ENCODE measurements at places on chromosomes 3 and 15.

GRCh38 chr3:155651489-155652218 lies 93.2 kb downstream of the PLCH1 start:
- H3K27ac ChIP-seq, result no peak overlapping the region
- no peaks in the 10 kb centered on the region for H3K27me3 ChIP-seq
- H3K4me3 ChIP-seq, result no peak overlapping the region
- DNase-seq, result no peak

GRCh38 chr3:108178676-108179075 lies 43.5 kb downstream of the IFT57 start:
- H3K36me3 ChIP-seq, result peaks cover 6% of the 10 kb centered on the region
- no peaks in the 10 kb centered on the region for H3K27me3 ChIP-seq
- H3K4me1 ChIP-seq, result peaks cover 5% of the 10 kb centered on the region
- no peak for DNase-seq
- no peak overlapping the region for H3K4me3 ChIP-seq

- no peak for DNase-seq
- H3K4me3 ChIP-seq, result no peak overlapping the region
- no peak overlapping the region for H3K27ac ChIP-seq
Measured at GRCh38 chr3:99700631-99701268, 62.4 kb downstream of the COL8A1 start.

DNA sequence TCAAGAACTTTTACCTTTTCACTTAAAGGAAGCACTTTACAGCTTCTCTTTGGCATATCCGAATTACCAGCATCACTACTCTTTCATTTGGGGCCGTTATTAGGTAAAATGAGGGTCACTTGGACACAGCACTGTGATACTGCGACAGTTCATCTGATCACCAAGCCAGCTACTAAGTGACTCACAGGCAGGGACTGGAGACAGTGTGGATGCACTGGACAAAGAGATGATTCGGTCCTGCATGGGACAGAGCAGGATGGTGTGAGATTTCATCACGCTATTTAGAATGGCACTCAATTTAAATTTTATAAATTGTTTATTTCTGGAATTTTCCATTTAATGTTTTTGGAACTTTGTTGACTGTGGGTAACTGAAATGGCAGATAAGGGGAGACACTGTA lies 166.9 kb upstream of the IL12A start:
- no peaks in the 10 kb centered on the region for H3K4me1 ChIP-seq
- no peak overlapping the region for H3K4me3 ChIP-seq
- no peaks in the 10 kb centered on the region for H3K36me3 ChIP-seq
- H3K27ac ChIP-seq, result no peak overlapping the region
- peaks cover 6% of the 10 kb centered on the region for H3K27me3 ChIP-seq

GRCh38 chr15:64287953-64288352 lies 68.0 kb downstream of the CSNK1G1 start:
- no peak overlapping the region for H3K4me3 ChIP-seq
- no peak overlapping the region for H3K27ac ChIP-seq

- no peak overlapping the region for H3K4me3 ChIP-seq
- H3K36me3 ChIP-seq, result peaks cover 3% of the 10 kb centered on the region
- H3K27ac ChIP-seq, result peak overlapping the region; percentile 34
- H3K27me3 ChIP-seq, result no peaks in the 10 kb centered on the region
- DNase-seq, result no peak
Measured at GRCh38 chr15:85430406-85431204, 50.2 kb downstream of the AKAP13 start.

DNA sequence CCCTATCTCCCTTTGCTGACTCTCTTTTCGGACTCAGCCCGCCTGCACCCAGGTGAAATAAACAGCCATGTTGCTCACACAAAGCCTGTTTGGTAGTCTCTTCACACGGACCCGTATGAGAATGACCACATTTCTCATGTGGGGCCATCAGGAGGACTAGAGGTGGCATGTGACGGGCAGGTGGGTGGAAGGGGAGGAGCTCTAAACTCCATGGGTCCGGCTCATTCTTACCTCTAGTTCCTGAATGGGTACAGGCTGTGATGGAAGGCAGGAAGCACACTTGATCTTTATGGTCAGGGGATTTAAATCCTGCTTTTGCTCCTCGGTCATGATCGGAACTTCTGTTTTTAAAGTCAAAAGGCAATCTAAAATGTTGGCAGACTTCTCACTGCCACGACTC lies 28.6 kb downstream of the CFAP92 start:
- H3K4me3 ChIP-seq, result no peak overlapping the region
- peaks cover 7% of the 10 kb centered on the region for H3K27me3 ChIP-seq
- H3K36me3 ChIP-seq, result no peaks in the 10 kb centered on the region

DNA sequence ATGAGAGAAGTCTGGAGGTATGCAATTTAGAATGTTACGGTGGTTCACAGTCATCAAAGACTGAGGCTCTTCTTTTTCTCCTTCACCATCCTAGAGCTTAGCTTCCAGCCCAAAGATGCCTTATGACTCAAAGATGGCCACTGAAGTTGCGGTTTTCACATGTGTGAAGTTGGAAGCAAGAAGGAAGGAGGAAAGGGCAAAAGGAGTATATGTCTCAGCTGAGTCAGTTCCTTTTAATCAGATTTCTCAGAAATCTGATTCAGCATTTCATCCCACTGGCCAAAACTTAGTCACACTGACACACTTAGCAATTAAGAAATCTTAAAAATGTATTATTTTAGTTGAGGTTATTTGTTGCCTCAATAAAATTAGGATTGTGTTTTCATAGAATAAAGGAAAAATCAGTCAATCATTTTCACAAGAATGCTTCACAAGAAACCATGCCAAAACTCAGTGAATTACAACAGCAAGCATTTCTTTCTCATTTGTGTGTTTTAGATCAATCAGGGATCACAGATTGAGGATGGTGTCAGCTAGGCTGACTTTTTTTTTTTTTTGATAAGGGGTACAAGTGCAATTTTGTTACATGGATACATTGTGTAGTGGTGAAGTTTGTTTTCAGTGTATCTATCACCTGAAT lies 211.1 kb upstream of the GADL1 start:
- peak; percentile 17 for DNase-seq
- H3K4me3 ChIP-seq, result no peak overlapping the region
- H3K4me1 ChIP-seq, result peaks cover 55% of the 10 kb centered on the region

- no peak for DNase-seq
- peaks cover 3% of the 10 kb centered on the region for H3K27me3 ChIP-seq
- H3K27ac ChIP-seq, result no peak overlapping the region
- no peaks in the 10 kb centered on the region for H3K4me1 ChIP-seq
- no peak overlapping the region for H3K4me3 ChIP-seq
Measured at GRCh38 chr3:64301476-64301875, 76.2 kb upstream of the PRICKLE2 start.

DNA sequence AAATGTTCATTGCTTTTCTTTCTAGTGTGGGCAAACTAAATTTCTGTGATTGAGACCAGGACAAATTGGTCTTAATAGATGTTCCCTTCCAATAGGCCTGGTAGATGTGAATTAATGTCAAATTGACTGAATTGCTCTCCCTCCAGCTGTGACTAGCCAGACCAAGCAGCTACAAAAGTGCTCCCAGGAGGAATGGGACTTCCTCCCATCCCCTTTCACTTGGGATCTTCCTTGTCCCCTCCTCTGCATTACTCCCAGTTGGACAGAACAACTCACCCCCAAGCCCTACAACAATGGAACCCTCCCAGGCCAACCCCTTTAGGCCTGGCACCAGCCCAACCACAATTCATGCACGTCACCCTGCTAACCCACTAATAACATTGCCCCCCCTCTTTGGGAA lies 19.6 kb upstream of the ZKSCAN7 start:
- no peak for DNase-seq
- peaks cover 10% of the 10 kb centered on the region for H3K27me3 ChIP-seq
- H3K36me3 ChIP-seq, result no peaks in the 10 kb centered on the region
- no peak overlapping the region for H3K27ac ChIP-seq

DNA sequence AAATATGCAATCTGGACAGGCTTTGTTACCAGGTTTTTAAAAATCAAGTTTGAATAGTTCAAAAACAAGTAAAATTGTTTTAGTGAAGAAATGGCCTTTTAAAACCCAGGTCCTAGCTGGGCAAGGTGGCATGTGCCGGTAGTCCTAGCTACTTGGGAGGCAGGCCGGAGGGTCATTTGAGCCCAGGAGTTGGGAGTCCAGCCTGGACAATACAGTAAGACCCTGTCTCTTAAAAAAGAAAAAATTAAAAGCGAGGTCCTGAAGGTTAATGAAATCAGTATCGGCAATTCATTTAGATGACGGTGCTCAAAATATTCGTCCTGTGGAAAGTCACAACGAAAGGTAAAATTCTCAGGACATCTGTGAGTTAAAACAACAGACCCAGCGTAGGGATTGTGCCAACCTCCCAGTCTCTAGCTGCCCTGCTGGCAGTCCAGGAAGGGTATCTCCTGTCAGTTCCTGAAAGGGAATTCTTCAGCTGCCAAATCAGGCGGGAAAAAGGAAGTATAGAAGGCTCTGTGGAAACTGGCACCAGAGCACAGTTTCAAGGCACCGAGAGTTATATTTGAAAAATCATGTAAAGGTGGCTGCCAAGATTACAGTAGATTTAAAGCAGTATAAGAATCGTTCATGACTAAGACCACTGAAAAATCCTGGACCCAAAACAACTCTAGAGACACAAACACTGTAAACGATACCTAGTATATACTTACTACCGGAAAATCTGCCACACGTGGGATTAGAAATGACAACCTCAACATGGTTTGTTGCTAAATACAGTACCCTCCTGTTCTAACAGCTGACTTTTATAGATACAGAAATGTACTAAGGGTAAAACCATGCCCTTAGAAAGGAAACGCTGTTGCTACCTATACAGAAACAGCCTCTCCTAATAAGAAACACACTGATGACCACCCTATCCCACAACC lies 1.2 kb upstream of the ABHD17C start:
- DNase-seq, result no peak
- H3K36me3 ChIP-seq, result no peaks in the 10 kb centered on the region
- H3K4me3 ChIP-seq, result peak overlapping the region; percentile 79
- peaks cover 43% of the 10 kb centered on the region for H3K27me3 ChIP-seq
- H3K4me1 ChIP-seq, result peaks cover 22% of the 10 kb centered on the region
- peak overlapping the region; percentile 61 for H3K27ac ChIP-seq

- H3K4me1 ChIP-seq, result no peaks in the 10 kb centered on the region
- H3K36me3 ChIP-seq, result no peaks in the 10 kb centered on the region
- no peak overlapping the region for H3K27ac ChIP-seq
- no peak for DNase-seq
- peaks cover under 1% of the 10 kb centered on the region for H3K27me3 ChIP-seq
Measured at GRCh38 chr3:142779591-142779990, 55.8 kb downstream of the TRPC1 start.

DNA sequence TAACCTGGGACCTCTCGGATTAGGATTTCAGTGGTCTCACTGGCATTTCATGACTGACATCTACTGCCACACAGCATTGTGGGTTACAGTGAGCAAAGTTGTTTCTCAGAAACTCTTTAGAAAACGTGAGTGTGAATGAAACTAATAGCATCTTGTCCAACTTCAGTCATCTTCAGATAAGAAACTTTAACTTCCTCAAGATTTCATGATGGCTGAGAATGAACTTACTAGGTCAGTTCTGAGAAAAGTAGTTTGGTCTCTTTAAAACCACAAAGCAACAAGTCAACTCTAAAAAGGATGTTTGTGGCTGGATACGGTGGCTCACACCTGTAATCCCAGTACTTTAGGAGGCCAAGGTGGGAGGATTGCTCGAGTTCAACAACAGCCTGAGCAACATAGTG lies 14.2 kb upstream of the HOMER2 start:
- H3K36me3 ChIP-seq, result no peaks in the 10 kb centered on the region
- peak overlapping the region; percentile 13 for H3K4me3 ChIP-seq
- no peak overlapping the region for H3K27ac ChIP-seq
- peaks cover 12% of the 10 kb centered on the region for H3K4me1 ChIP-seq

GRCh38 chr15:41981371-41982132 lies 9.2 kb upstream of the EHD4 start:
- peaks cover 47% of the 10 kb centered on the region for H3K4me1 ChIP-seq
- peaks cover 4% of the 10 kb centered on the region for H3K27me3 ChIP-seq
- peak overlapping the region; percentile 91 for H3K27ac ChIP-seq
- no peaks in the 10 kb centered on the region for H3K36me3 ChIP-seq
- H3K4me3 ChIP-seq, result no peak overlapping the region
- DNase-seq, result no peak

DNA sequence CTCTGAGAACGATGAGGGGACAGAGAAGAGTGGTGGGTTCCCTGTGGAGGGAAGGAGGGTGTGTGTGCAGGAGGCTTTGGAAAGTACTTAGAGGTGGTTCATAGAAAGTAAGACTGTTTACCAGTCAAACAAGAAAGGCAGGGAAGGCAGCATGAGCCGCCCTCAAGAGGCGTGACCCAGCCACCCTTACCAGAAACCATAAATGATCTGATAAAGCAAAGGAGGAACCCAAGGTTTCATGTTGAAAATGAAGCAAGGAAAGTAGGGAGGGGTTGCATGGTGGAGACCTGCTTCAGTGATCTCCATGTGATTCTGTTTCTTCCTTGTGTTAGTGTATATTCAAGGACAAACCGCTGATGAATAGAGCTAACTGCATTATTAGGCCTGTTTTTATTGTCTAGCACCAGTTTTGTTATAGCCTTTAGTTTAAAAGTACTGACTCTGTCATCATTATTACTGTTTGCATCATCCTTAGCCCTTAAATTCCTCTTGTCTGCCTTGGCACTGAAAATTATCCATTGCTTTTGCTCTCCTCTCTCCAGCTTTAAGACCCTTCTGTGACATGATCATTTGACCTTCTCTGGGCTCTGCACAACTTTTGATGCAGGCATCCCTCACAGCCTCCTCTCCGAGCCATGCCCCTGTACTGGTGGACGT lies 96.1 kb downstream of the STAC start:
- no peak for DNase-seq
- no peaks in the 10 kb centered on the region for H3K36me3 ChIP-seq
- H3K27ac ChIP-seq, result no peak overlapping the region
- H3K4me3 ChIP-seq, result no peak overlapping the region

- H3K27ac ChIP-seq, result peak overlapping the region; percentile 57
- H3K4me3 ChIP-seq, result peak overlapping the region; percentile 12
Measured at GRCh38 chr3:141388823-141389621, 20.7 kb downstream of the ZBTB38 start.

Measured in activated T-helper 1 cell treated with anti-CD3 and anti-CD28 coated beads, Interleukin-12 subunit alpha, Interleukin-12 subunit beta, Interleukin-2, Interleukin-4 antibody, amounts not matched to agents 30 ng/mL and 10 ng/mL and 1 ng/mL, durations not matched to agents 14 hours and 24 hours and 36 hours (primary cell).